ENCODE measurements at places on chromosomes 3 and 15. TPM values are rescaled to one million over a fixed set of nuclear protein-coding genes. Genes with fewer than 3 reads are reported as not detected.
A peak's percentile ranks its signal among the peaks of the same experiment; 100 is the strongest.

DNA sequence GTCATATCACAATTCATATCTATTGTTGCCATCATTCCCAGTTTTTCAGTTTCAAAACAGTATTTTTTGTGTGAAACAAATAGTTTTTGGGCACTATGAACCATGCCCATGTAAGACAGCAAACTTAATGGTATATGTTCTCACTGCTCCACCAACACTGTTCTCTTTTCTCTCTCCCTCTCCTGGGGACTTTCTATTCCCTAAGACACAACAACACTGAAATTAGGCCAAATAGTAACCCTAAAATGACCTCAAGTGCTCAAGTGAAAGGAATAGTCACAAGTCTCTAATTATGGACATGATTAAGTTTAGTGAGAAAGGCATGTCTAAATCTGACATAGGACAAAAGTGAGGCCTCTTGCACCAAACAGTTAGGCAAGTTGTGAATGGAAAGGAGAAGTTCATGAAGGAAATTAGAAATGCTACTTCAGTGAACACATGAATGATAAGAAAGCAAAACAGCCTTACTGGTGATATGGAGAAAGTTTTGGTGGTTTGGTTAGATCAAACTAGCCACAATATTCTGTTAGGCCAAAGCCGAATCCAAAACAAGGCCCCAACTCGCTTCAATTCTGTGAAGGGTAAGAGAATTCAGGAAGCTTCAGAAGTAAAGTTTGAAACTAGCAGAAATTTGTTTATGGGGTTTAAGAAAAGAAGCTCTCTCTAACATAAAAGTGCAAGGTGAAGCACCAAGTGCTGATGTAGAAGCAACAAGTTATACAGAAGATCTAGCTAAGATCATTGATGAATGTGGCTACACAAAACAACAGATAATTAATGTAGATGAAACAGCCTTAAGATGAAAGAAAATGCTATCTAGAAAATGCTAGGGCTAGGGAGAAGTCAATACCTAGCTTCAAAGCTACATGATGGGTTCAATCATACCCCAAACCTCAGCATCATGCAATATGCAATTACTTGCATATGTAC lies 104.2 kb downstream of the CBLB start:
- no peak for DNase-seq

- DNase-seq, result peak; percentile 30
Observed at GRCh38 chr3:56303487-56303886, 164.8 kb downstream of the ERC2 start.

DNA sequence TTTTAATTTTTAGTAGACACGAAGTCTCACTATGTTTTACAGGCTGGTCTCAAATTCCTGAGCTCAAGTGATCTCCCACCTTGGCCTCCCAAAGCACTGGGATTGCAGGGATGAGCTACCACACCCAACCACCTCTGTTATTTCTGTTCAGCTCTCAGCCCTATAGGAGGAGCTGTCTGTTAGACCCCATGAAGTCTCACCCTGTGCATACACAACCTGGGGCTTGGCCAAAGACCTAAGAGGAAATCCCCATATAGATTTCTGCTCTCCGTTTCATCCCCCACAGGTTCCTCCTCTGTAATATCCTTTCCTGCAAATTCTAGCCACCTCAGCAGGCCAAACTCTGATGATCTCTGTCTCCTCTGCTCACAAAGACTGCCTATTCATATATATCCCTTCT lies 56.6 kb upstream of the CTDSPL2 start:
- no peak for DNase-seq

DNA sequence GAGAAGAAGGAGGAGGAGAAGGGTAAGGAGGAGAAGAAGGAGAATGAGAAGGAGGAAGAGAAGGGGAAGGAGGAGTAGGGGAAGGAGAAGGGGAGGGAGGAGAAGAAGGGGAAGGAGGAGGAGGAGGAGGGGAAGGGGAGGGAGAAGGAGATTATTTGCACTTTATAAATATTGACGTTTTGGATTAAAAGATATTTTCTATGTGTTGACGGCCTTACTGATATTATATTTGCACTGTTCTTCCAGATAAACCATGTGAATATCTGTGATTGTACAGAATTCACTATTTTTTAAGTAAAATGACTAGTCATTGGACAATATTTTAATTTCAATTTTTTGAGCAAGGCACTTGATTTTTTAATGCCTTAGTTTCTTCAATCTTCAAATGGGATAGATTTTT lies 310.5 kb upstream of the DNAJC19 start:
- DNase-seq, result no peak

- no peak for DNase-seq
Observed at GRCh38 chr3:117017135-117017894, 307.7 kb downstream of the TUSC7 start.

DNA sequence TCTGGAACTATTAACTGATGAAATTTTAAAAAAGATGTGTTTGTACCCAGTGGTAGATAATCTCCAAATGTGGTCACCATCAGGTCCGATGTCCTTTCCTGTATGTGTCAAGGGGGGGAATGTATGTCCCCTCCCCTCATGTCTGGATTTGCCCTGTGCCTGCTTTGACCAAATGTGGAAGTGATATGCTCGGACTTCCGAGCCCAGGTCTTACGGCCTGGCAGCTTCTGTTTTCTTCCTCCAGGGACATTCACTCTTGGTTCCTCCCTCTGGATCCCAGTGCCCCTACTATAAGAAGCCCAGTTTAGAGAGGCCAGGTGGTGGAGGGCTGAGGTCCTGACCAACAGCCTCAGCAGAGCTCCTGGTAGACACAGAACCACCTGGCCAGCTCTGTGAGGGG lies 75.5 kb downstream of the CCR1 start:
- DNase-seq, result no peak

- peak; percentile 34 for DNase-seq
Observed at GRCh38 chr15:35038626-35039451, 46.3 kb downstream of the NANOGP8 start.

The PYGO1 gene
- 7.8 TPM for total RNA-seq

The PLIN1 gene
- 0.04 TPM for total RNA-seq

The CPLX3 gene
- not detected for total RNA-seq
